ENCODE measurements at places on chromosomes 11 and 22.

DNA sequence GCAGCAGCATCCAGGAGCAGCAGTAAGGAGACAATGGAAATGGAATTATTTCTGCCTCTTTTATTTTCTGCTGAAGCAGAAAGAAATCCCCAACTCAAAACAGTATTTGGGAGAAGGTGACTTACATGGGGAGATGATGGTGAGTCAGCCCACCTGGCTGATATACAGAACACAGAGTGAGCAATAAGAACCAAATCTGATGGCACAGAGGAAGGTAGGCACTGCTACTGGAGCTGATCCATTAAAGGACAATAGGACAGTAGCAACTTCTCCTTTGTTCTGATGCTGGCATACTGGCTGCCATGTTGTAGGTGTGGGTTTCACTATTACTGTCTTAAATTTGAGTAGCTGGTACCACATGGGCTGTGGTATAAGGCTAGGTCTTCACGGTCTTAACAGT lies 45.2 kb downstream of the CLPB start:
- no peak for DNase-seq

DNA sequence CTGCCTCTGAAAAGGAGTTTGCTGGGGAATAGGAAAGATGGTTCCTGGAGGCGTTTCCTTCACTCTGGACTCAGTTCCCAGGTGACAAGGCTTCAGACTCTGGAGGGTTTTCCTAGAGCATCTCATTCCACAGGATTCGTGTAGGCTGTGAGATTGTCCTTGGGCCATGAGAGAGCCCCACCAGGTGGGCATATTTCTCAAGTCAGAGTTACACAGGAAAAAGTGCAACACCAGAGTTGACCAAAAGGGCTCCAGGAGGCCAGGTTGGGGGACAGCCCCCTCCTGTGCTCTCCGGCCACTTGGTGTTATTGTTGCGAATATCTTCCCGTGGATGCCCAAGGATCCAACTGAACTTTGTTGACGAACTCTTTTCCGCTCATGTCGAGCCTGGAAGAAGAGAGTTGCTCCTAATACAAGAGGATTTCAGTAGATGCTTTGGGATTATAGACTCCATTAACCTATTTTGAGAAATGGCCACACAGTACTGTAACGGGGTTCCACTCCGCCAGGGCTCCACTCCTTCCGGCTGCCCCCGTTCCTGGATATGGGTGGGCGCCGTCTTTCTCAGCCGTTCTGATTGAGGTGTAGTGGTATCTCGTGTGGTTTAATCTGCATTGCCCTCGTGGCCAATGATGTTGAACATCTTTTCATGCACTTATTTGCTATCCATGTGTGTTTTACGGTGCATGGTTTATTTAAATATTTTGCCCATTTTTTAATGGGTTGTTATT lies 580.3 kb downstream of the BRD1 start:
- DNase-seq: no peak

DNA sequence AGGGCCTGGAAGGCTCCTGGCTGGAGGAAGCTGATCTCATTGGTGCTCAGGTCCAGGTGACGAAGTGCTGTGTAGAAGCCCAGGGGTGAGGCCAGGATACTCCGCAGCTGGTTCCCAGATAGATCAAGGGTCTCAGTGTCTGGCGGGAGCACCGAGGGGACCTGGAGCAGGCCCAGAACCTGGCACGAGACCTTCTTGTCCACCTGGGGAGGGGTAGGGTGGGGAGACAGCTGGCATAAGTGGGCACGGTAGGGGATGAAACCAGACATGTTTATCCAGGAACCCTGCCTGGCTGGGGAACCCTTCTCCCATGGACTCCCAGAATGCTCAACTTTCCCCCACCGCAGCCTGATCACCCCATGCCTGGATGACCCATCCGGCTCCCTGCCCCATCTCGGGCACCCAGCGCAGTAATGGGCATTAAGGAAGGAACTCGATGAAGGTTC lies 9.2 kb downstream of the LRRC32 start:
- no peak for DNase-seq

DNA sequence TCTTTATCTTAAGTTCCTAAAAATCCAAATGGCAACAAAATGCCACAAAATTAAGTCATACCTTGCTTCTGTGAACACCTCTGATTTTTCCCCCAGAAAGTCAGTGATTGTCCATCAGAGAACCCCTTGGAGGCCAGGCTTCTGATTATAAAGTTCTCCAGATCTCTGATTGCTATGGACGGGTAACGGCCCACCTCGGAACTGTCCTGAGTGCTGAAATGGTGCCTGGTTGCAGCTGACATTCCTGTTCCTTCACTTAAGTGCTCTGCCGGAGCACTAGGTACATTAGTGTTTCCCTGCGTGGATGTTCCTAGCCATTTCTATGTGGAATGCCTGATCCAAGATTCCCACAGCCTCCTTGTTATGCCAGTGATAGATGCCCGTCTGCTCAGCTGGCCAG lies 85.0 kb downstream of the CHST1 start:
- DNase-seq: no peak

DNA sequence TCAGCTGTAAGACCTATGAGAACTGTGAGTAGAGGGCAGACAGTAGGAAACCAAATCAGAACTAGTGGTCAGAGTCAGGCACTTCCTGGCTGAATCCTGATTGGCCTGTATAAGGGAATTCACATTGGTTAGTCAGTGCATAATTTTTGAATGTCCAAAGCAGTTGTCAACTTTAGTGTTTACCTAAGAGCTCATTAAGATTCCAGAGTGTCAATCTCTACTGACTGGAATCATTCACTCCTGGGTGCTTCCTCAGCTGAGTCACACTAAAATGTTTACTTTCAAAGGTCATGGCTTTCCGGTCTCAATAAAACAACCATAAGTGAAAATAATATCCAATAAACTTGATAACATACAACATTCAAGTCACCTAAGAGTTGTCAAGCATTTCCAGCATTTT lies 306.1 kb downstream of the C11orf87 start:
- no peak for DNase-seq

- DNase-seq: no peak
Observed at GRCh38 chr11:86938203-86938899, 16.8 kb downstream of the FZD4 start.

DNA sequence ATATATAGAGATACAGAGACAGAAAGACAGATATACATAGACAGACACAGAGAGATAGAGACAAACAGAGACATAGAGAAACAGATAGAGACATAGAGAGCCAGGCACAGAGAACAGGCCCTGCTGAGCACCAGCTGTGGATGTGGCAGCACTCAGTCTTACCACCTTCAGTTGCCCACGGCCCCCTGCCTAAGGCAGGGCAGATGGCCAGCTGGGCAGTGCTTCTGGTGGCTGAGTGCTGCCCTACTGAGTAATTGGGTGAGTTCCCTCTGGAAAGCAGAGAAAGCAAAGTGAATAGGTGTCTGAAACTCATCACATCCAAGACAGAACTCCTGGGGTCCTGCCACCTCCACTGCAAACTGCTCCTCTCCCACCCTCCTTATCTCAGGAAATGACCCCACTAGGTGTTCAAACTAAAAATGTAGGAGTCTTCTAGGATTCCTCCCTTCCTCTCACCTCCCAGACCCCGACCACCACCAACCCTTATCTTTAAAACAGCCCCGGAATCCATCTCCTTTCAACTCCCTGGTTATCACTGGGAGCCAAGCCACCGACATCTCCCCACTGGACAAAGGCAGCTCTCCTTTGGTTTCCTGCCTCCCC lies 27.2 kb downstream of the SYN3 start:
- DNase-seq: no peak

DNA sequence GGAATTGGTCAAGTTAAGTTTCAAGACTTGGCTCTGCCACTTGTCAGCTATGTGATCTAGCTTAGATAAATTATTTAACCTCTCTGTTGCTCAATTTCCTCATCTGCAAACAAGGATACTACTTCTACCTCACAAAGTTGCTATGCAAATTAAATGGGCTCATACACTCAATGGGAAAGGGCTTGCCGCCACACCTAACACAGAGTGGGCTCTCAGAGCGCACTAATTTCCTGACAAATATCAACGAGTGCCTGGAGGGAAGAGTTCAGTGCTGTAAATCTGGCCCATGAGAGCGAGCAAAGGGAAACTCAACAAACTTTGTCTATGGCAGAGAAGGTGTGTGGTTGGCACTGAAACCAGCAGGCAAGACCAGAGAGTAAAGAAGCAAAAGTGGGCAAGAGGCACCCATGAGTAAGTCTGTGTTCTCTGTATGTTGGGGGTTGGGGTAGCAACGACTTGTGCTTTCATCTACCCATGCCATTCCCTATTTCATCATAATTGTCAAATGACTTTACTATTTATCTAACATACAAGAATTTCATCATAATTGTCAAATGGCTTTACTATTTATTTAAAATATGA lies 60.7 kb upstream of the PHF21A start:
- DNase-seq: no peak

Measured in CD8-positive, alpha-beta memory T cell (primary cell).